Vein endothelial cell (primary cell): ENCODE measurements at places on chromosomes 6 and 20. TPM values are rescaled to one million over a fixed set of nuclear protein-coding genes. Genes with fewer than 3 reads are reported as not detected.

C6orf120 gene
- 35.2 and 35.6 TPM in 2 replicates for total RNA-seq

RRAGD gene
- 0.33 and 0.76 TPM in 2 replicates for total RNA-seq

PHACTR3 gene
- total RNA-seq, result under 0.01 and 0.57 TPM in 2 replicates

ATP6V1G2 gene
- 0.33 and 1.2 TPM in 2 replicates for total RNA-seq

MUCL3 gene
- not detected in 2 replicates for total RNA-seq

FAM209B gene
- not detected in 2 replicates for total RNA-seq

FOXQ1 gene
- not detected in 2 replicates for total RNA-seq

PDYN gene
- total RNA-seq, result not detected in 2 replicates

HLA-DPB1 gene
- 1.6 and 7.5 TPM in 2 replicates for total RNA-seq

GNMT gene
- total RNA-seq, result 0.33 TPM in 1 of 2 replicates, not detected in the other

HAO1 gene
- total RNA-seq, result not detected in 2 replicates

RIPOR3 gene
- not detected in 2 replicates for total RNA-seq

UBD gene
- 3.9 and 7.5 TPM in 2 replicates for total RNA-seq

GJA1 gene
- 435 and 470 TPM in 2 replicates for total RNA-seq

LY86 gene
- total RNA-seq, result not detected in 2 replicates

PGC gene
- total RNA-seq, result not detected in 2 replicates

RAB32 gene
- total RNA-seq, result 79.6 and 86.6 TPM in 2 replicates

MYH7B gene
- total RNA-seq, result not detected in 2 replicates

SCUBE3 gene
- 1.3 and 1.7 TPM in 2 replicates for total RNA-seq

HTR1E gene
- total RNA-seq, result not detected in 2 replicates

FAM83C gene
- not detected in 2 replicates for total RNA-seq

TTK gene
- 9.5 and 18.6 TPM in 2 replicates for total RNA-seq

CST2 gene
- not detected in 2 replicates for total RNA-seq

HMGN3 gene
- total RNA-seq, result 41.3 and 42.1 TPM in 2 replicates

BPIFB2 gene
- not detected in 2 replicates for total RNA-seq

GLP1R gene
- not detected in 2 replicates for total RNA-seq

SAMD3 gene
- total RNA-seq, result not detected in 2 replicates

PAK5 gene
- not detected in 2 replicates for total RNA-seq

SIGLEC1 gene
- total RNA-seq, result not detected in 2 replicates
